ENCODE measurements at places on chromosomes 1 and 21.
A peak's percentile ranks its signal among the peaks of the same experiment; 100 is the strongest.

DNA sequence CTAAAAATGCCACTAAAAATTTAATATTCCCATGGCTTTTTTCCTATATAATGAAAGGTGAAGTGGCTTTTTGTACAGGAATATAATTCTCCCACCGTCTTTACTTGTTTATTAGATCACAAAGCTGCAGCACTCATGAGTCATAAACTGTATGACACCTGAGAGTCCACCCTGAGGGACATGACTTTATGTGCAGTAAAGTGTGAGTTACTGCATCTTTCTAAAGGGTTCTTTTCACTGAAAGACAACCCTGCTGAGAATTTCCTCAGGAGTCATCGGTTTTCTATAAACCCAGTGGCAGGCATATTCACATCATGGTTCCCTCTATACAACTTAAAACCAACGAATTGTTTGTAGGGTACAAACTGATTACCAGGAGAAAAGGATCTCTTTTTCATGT lies 77.4 kb downstream of the APP start:
- DNase-seq = no peak

- no peak for DNase-seq
Observed at GRCh38 chr1:156530006-156530405, 29.4 kb upstream of the MEF2D start.

GRCh38 chr1:109170035-109170764 lies 43.5 kb upstream of the SARS1 start:
- no peak for DNase-seq

GRCh38 chr21:42745511-42746239 lies 92.3 kb downstream of the PDE9A start:
- no peak for DNase-seq

DNA sequence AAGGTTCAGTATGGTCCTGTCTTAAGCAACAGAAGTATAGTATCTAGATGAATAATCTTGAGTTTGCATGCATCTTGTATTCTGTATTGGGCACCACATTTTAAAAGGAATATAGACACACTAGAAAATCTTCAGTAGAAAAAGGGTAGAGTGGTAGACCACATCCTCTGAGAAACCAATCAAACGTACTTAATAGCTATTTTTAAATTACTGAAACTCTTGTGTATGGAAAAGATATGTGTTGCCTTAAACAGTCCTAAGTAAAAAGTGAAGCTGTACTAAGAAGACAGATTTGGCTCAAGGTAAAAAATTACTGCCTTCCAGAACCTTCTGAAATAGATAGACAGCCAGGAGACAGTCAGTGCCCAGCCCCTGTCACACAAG lies 3.1 kb downstream of the CTXND2 start:
- no peak for DNase-seq

- no peak for DNase-seq
Observed at GRCh38 chr1:22567197-22567596, 3.9 kb downstream of the EPHA8 start.

- DNase-seq = no peak
Observed at GRCh38 chr21:25563361-25564116, 43.7 kb downstream of the MRPL39 start.

GRCh38 chr1:166258017-166258416 lies 91.2 kb upstream of the FAM78B start:
- DNase-seq = no peak

- no peak for DNase-seq
Observed at GRCh38 chr21:36073181-36073580, 3.4 kb downstream of the CBR1 start.

- DNase-seq = no peak
Observed at GRCh38 chr21:45355573-45355972, 49.4 kb upstream of the COL18A1 start.

GRCh38 chr1:98373056-98373455 lies 288.5 kb upstream of the SNX7 start:
- no peak for DNase-seq

DNA sequence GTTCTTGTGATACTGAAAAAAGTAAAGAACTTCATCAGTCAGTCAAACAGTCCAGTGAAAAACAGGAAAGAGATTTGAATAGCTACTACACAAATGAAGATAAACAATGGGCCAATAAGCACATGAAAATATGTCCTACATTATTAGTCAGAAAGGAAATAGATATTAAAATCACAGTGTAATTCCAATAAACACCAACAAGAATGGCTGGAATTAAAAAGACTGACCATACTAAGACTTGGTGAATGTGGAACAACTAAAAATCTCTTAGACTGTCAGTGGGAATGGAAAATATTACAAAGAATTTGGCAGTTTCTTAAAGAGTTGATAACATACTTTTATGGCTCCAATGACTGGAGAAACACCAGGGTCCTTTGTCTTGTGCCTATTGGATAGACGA lies 241.8 kb upstream of the USP24 start:
- DNase-seq = no peak

GRCh38 chr1:162861101-162861500 lies at the start of gene CCDC190:
TSS of gene CCDC190 (minus strand) at chr1:162861175. CDS start at chr1:162859646, 1,529 bp downstream.
- no peak for DNase-seq

GRCh38 chr1:9827558-9828185 lies 3.9 kb upstream of the CLSTN1 start:
- DNase-seq = no peak

DNA sequence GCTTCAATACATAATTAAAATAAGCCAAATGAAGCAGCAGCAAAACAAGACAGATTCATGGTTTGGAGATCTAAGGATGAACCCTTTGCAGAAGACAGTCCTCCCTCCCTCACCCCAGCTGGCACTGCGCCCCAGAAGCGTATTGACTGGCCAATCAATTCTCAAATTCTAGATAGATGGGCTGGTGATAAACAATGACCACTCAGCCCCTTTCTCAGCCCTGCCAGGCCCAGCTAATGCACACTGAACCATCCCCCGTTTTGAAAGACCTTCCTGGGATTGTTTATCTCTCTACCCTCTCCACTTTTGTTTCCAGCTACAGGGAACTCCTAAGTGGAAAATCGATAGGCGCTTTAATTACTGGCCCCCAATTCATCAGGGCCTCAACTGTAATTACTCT lies 29.0 kb downstream of the TNR start:
- no peak for DNase-seq

GRCh38 chr1:93699503-93700168 lies 18.0 kb upstream of the BCAR3 start:
- DNase-seq = no peak

GRCh38 chr1:214321705-214322453 lies 40.9 kb downstream of the SMYD2 start:
- DNase-seq = no peak

GRCh38 chr1:115479055-115479482 lies 141.0 kb upstream of the NGF start:
- DNase-seq = no peak

DNA sequence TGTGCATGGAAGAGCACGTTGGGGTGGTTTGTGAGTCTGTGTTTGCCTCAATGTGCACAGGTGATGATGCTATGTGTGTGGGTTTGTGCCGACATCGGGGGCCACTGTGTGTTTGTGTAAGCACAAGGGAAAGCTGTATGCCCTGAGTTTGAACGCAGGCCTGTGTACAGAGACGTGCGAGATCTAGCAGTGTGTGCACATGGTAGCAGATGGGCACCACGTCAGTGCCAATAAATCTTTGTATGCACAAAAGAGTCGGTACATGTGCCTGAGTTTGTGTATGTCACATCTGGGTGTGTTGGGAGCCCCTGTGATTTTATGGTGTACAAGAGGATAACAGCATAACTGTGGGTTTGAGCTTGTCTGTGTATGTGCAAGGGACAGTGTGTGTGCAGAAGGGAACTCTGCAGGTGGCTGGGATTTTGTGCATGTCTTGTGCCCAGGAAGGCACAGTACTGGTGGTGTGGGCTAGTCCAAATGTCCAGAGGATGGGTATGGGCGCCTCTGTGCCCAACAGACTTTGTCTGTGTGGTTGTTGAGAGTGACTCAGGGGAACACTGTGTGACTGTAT lies 32.0 kb upstream of the WASF2 start:
- DNase-seq = no peak

DNA sequence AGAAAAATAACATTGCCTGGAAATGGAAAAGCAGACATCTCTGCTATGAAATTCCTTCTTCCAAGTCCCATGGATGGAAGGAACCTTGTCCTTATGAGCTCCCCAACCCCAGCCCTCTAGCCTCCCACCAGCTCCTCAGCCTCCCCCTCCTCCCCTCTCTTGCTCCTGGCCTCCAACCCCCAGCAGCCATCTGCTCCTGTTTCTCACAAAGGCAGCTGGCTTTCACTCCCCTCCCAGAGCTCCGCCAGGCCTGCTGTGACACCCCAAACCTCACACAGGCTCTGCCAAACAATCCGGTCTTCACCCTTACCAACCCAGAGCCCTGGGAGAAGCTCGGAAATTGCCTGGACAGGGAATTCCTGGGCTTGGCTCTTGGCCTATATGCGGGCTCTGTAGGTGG lies 69.2 kb downstream of the KLHDC7A start:
- no peak for DNase-seq

- peak; percentile 50 for DNase-seq
Observed at GRCh38 chr1:108199781-108200686, at the start of gene SLC25A24. TSS of gene SLC25A24 (minus strand) at chr1:108200343. CDS start at chr1:108200138, 205 bp downstream.

GRCh38 chr1:51341876-51342496 lies 11.6 kb upstream of the TTC39A start:
- DNase-seq = no peak

GRCh38 chr1:20615946-20616846 lies 17.1 kb upstream of the PINK1 start:
- DNase-seq = no peak

DNA sequence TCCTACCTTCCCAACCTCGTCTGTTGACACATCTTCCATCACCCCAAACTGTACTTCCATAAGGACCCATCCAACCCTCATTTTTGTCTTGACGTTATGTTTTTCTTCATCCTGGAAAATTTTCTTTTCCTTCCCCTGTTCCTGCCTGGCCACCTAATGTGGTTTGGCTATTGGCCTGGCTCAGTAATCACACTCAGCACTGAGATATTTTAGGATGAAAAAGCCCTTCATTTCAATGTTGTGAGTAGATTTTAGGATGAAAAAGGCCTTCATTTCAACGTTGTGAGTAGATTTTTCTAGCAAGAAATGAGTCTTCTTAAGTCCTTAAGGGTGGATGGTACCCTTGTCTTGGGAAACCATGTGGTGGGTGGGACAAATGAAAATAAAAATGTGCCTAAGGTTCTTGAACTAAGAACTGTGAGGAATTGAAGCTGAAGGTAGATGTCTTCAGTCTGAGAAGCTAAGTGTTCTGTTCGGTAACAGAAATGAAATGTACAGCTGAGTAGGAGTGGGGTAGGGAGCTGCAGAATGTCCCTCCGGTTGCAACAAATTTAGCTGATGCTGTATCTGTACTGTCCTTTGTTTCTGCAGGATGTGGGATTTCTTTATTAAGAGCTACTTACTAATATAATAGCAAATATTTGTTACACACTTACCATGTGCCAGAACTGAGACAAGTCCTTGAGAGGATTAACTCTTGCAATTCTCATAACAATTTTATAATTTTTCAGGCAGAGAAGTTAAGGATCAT lies 36.1 kb downstream of the DNTTIP2 start:
- DNase-seq = no peak

GRCh38 chr1:160154790-160155189 lies 3.4 kb downstream of the ATP1A4 start:
- DNase-seq = no peak

DNA sequence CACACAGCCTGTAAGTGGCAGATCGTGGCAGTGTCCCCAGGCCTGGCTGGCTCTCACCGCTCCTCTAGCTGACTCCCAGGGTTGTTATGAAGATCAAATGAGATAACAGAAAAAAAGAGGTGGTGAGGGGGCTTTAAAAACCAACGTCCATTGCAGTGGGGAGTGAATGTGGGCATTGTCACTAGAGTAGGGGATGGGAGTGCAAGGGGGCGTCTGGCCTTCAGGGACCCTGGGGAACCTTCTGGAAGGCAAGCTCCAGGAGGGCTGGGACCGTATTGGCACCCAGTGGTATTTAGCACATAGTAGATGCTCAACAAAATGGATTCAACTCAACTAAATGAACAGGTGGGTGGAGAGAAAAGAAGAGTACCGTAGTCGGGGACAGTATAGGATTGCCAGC lies 3.4 kb downstream of the PLA2G2D start:
- no peak for DNase-seq

DNA sequence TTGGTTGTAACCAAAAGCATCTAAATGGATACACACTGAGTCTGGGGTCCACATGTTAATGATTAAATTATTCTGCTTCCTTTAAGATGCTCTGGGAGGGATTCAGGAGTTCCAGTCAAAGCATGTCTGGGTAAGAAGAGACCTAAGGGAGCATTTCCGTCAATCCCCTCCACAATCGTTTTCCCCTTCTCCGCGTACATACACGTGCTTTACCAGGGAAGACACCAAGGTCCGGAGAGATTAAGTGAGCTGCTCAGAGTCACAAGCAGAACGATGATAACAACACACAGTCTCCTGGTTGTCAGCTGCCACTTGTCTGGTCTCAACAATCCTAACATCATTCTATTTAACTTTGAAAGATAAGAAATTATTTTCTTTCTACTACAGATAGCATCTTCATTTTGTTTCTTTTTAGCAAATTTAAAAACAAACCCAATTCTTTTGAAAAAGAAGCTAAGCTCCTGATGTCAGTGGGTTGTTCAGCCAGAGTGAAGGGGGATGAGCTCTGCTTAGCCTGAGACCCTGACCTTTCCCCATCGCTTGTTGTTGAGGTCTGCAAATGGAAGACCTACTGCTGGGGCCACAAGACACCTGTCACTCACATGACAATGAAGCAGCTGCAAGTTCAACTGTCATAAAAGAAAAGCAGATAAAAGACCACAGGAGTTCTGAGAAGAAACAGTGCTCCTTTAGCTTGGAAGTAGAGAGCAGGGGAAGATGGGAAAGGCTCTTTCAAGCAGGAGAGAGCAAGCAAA lies 4.5 kb downstream of the PAFAH2 start:
- DNase-seq = no peak

- DNase-seq = no peak
Observed at GRCh38 chr1:6392809-6393399, 663 bp downstream of the ACOT7 start.

DNA sequence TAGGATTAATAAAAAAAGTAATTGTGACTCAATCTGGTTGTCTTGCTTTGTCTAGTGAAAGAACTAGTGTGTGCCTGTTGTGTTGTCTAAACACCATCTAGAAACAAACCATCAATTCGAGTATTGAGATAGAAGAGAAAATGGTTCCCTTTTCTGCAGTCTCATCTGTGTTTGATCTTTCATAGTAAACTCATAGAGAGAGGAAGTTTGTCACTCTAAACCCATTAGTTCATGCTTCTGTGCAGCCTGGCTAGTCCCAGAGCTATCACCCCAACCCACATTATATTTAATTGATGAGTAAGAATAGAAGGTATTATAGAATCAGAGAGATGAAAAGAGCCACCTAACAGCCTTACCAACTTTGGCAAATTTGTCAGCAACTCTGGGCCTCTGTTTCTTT lies 99.5 kb downstream of the TGFB2 start:
- no peak for DNase-seq

- no peak for DNase-seq
Observed at GRCh38 chr1:31879981-31880608, 58.1 kb downstream of the PTP4A2 start.

DNA sequence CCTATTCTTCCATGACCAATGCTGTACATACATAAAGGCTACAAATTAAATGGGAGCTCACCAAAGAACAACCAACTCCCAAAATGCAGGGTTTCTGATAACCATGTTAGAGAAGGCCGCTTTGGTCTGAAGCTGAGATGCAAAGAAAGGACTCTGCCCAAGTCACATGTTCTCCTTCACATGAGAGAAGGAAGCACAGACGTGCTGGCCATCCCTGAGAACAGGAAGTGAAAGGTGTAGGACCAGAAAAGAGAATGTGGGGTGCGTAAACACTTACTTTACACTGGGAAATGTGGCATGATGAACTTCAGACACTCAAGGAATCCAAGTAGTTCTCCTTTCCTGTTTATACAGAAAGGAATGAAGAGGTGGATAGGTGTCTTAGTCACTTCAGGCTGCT lies 31.7 kb upstream of the TADA1 start:
- DNase-seq = no peak

- no peak for DNase-seq
Observed at GRCh38 chr21:42779431-42779861, 99.9 kb downstream of the WDR4 start.

Data from stimulated activated CD8-positive, alpha-beta memory T cell treated with anti-CD3 and anti-CD28 coated beads, Interleukin-2, amount 100 ng/mL, for 1 hour (primary cell).